Activated CD4-positive, alpha-beta T cell treated with anti-CD3 and anti-CD28 coated beads, Interleukin-2, amount 50 U/mL, for 48 hours (primary cell): ENCODE measurements at places on chromosomes 3 and 15.

DNA sequence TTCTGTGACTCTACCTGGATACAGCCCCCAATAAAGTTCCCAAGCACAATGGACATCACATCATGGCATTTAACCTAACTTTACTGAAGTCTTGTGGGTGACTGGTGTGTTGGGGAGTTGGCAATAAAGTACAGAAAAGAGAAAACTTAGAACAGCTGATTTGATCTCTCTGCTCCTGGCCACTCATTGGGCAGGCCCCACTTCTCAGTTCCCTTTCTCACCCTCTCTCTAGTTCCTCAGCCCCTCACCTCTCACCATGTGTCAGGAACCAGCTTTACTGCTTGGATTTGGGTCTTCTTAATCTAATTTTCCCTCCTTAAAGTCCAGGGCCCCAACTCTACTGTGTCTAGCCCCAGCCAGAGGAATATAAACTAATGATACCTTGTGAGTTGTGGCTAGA lies 713 bp upstream of the MUC13 start:
- no peak for DNase-seq

GRCh38 chr3:134430950-134431445 lies 54.8 kb downstream of the ANAPC13 start:
- no peak for DNase-seq

DNA sequence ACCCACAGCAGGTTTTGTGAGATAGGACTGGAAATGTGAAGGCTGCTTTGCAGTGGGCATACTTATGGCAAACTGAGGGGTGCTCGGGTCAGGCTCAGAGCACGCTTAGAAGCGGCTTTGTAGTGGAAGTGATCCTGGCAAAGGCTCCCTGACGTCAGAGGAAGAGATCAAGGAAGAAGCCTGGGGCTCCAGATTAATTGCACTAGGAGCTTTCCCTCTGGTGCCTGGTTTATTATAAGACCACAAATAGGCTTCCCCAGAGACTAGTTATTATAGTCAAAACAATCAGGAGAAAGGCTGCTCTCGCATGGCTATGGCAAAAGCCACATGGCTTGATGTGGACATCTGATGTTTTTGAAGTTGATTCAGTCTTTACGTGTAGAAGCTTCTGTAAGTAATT lies 515.1 kb downstream of the GABRG3 start:
- DNase-seq: no peak

GRCh38 chr15:76976572-76977270 lies 18.2 kb upstream of the PSTPIP1 start:
- DNase-seq: peak; percentile 29

DNA sequence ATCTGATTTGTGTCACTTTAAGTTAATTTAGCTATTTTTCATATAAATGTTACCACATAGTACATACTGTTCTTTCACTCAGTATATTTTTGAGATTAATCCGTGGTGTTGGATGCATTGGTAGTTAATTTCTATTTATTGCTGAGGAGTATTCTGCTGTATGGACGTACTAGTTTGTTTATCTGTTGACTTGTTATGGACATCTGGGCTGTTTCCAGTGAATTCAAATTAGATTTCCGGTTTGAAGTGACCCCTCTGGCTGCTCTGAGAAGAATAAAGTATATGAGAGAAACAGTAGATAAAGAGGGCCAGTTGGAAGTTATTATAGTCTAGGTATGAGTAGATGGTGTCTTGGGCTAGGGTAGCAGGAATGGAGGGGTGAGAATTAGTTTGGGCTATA lies 15.6 kb downstream of the KAT2B start:
- DNase-seq: no peak

GRCh38 chr3:114857299-114857701 lies 289.8 kb downstream of the ZBTB20 start:
- DNase-seq: no peak

DNA sequence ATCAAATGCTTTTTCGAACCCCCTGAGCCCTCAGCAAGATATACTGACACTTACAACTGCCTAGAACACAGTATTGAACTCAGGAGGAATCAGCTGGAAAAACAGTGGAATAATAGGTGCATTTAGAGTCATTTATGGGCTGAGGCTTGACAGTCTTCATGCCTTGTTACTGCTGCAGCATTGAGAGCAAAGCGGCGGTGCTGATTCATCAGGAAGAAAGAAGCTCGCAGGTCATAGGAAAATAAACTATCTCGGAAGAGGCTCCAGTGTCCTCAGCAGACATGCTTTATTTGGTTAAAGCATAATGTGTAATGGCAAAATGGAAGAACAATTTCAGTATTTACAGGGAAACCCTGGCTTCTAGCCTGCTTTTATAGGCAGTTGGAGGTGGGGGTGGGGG lies 30.1 kb upstream of the NEO1 start:
- no peak for DNase-seq

- DNase-seq: no peak
Observed at GRCh38 chr3:9175421-9175820, 74.0 kb downstream of the SRGAP3 start.

- DNase-seq: no peak
Observed at GRCh38 chr3:148657470-148657869, 40.2 kb upstream of the AGTR1 start.

GRCh38 chr3:29152379-29152778 lies 128.5 kb upstream of the RBMS3 start:
- DNase-seq: no peak

DNA sequence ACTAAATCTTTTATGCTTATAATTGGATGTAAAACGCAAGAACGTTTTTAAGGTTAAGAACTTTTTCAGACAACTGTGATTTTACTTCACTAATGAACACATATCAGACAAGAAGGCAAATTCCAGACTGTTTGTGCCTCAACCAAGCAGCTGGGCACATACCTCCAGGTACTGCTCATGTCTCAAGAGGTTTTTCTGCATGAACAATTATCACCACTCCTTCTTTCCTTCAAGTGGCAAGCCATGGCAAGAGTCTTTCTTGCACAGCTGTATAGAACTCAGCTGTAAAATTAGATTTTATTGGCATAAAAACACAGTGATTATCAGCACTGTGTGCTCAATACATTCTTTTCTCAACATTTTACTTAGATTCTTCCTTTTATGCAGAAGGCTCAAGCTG lies 64.3 kb downstream of the FNDC3B start:
- DNase-seq: no peak

- no peak for DNase-seq
Observed at GRCh38 chr15:76753771-76754170, 151.4 kb downstream of the SCAPER start.

DNA sequence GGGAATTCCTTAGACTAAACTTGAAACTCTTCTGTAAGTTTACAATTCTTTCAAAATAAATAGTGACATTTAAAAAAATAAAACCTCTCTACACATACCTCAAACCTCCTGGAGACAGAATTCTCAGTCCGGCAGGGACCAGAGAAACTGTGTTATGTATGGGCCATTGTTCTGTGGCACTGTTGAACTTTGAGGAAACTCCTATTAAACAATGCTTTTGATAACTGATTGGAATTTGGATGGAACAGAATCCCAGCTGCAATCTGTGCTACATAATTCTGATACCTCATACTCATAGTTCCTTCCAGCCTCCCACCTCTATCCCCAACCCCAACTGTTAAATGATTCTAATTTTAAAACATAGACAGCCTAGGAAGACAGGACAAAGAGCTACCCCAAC lies 85.0 kb downstream of the TM4SF4 start:
- DNase-seq: no peak

GRCh38 chr3:161263057-161263456 lies 41.9 kb downstream of the NMD3 start:
- DNase-seq: no peak

GRCh38 chr15:92195241-92195640 lies 198.4 kb upstream of the ST8SIA2 start:
- no peak for DNase-seq
